Stimulated activated CD8-positive, alpha-beta memory T cell treated with anti-CD3 and anti-CD28 coated beads, Interleukin-7, amount 100 ng/mL, for 1 hour (primary cell): ENCODE measurements at places on chromosomes 13 and 19.
A peak's percentile ranks its signal among the peaks of the same experiment; 100 is the strongest.

DNA sequence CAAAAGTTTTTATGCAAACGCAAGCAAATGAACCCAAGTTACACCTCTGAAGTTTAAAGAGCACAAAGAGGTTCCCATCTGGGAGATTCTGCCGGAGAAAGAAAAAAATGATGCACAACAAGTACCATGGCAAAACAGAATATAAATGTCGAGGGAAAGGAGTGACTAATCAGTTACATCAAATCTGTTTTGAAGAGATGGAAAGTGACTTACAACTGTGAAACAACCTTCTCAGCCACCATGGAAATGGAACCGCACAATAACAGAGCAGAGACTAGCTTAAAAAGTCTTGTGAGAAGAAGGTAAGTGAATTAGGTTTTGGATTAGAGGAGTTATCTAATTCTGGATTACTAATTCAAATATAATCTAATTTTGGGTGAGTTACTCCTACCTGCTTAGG is 2.4 kb downstream of the HSPH1 start:
- no peak for DNase-seq

DNA sequence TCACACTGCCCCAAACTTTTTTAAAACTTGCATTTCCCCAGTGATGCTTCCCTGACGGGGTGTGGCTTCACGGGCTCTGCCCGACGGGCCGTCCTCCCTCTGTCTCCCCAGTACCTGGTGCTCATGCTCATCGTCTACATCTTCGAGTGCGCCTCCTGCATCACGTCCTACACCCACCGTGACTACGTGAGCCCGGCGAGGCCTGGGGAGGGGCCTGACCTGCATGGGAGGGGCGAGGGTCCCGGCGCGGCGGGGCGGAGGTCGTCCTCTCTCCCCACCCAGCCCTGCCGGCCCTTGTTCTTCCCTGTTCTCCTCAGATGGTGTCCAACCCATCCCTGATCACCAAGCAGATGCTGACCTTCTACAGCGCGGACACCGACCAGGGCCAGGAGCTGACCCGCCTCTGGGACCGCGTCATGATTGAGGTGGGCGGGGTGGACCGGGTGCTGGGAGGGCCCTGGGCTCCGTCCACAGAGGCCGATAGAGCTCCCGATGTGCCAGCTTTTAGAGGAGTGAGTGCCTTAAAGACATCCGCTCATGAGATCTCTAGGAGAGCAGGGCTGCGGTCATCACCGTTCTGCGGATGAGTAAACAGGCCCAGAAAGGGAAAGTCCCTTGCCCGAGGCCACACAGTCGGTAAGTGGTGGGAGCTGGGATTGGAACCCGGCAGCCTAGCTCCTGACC is 6.9 kb downstream of the UPK1A start:
- no peak for DNase-seq

- no peak for DNase-seq
Observed at GRCh38 chr13:97544031-97544765, 110.2 kb downstream of the RAP2A start.

- DNase-seq, result no peak
Observed at GRCh38 chr19:41616792-41617621, 9.9 kb downstream of the CEACAM4 start.

GRCh38 chr19:22144394-22144793 is 52.4 kb downstream of the ZNF676 start:
- DNase-seq, result no peak

GRCh38 chr13:77507931-77508776 is 27.4 kb upstream of the SCEL start:
- DNase-seq, result no peak

GRCh38 chr13:110630566-110631119 is 15.3 kb downstream of the NAXD start:
- DNase-seq, result no peak

- DNase-seq, result no peak
Observed at GRCh38 chr13:83816081-83816480, 66.2 kb downstream of the SLITRK1 start.

- DNase-seq, result no peak
Observed at GRCh38 chr13:111559612-111560403, 239.4 kb downstream of the TEX29 start.

DNA sequence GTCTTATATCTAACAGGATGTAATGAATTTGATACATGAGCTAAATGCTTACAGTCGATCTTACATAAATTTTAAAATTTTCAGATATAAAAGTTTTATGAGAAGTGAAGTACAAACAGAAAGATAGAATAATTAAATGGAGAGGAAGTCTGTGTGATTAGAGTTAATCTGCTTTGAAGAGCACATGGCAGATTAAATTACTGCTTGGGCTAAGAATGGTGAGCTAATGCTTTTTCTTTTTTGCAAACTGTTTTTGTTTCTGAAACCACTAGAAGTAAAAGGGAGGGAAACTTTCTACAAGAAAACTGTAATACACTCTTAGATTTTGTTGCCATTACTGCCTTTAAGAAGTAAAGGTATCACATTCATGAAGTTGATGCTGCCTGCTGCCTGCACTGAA is 96.3 kb upstream of the SPRY2 start:
- no peak for DNase-seq

- no peak for DNase-seq
Observed at GRCh38 chr19:42023121-42023942, 29.3 kb upstream of the ATP1A3 start.

- peak; percentile 10 for DNase-seq
Observed at GRCh38 chr19:17681505-17682125, 6.5 kb downstream of the UNC13A start.

GRCh38 chr19:8459095-8459494 is 14.3 kb downstream of the HNRNPM start:
- no peak for DNase-seq

DNA sequence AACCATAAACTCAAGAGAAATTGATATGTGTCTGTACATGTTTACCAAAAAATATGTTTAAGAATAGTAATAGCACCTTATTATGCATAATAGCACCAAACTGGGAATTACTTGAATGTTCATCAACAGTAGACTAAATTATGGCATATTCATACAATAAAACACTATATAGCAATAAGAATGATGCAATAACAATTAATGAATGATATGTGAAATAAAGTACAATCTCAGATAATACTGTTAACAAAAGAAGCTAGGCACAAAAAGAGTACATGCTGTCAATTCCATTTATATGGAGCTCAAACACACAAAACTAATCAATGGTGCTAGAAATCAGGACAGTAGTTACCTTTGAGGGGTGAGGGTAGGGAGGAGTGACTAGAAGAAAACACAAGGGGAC is 36.3 kb downstream of the ZC3H13 start:
- no peak for DNase-seq

- no peak for DNase-seq
Observed at GRCh38 chr13:96822895-96823294, 171.4 kb downstream of the OXGR1 start.

- no peak for DNase-seq
Observed at GRCh38 chr19:11194173-11194572, 3.2 kb downstream of the KANK2 start.

GRCh38 chr19:18109733-18110608 is 12.4 kb downstream of the MAST3 start:
- DNase-seq, result no peak
